EH (cell line): ENCODE measurements at places on chromosomes 5 and 9.
A peak's percentile ranks its signal among the peaks of the same experiment; 100 is the strongest.

GRCh38 chr5:116068028-116068632 is 16.7 kb upstream of the COMMD10 start:
- peak; percentile 62 for DNase-seq

- DNase-seq: no peak
Observed at GRCh38 chr9:20480249-20480648, 142.1 kb downstream of the MLLT3 start.

GRCh38 chr5:60651872-60652620 is 47.9 kb downstream of the DEPDC1B start:
- peak; percentile 92 for DNase-seq

GRCh38 chr9:89029788-89030187 is 38.5 kb downstream of the S1PR3 start:
- no peak for DNase-seq

DNA sequence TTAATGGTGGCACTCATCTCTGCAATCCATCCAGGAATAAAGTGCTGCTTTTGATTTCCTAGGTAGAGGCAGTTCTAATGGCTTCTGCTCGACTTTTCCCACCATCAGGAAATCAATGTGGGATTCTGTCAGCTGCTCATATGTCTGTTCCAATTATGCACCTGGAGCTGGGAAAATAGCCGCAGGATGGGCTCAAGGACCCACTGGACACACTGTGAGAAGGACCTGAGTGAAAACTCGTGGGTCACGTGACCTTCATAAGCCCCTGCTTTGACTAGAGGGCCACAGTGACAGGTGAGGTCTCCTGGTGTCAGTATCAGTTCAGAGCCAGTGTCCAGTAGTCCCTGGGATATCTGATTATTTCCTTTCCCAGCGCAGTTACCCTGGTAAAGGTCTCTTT is 17.9 kb upstream of the PTGES start:
- no peak for DNase-seq

DNA sequence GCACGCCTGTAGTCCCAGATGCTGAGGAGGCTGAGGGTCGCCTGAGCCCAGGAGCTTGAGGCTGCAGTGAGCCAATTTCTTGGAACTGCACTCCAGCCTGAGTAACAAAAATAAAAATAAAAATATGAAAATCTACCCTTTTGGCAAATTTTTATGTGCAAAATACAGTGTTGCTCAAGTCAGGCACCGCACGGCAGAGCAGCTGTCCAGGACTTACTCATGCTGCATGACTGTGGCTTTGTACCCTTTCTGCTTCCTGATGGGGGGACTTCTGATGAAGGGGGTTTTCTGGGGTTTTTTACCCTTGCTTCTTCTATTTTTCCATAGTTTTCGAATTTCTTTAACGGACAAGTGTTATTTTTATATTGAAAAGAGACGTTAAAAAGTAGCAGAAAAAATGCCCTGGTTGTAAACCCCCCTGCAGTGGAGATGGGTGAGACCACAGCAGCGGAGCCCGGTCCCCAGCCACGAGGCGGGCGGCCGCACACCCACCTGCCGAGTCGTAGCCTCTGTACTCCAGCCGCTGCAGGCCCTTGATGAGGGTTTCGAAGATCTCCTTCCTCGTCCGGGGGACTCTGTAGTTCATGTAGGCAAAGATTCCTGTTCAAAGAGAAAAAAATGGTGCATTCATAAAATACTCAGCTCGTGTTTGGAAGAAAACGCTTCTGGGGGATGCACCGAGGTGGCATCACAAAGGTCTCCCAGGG is 15.0 kb downstream of the GFPT2 start:
- DNase-seq: no peak

GRCh38 chr5:435156-435790 is 7.7 kb upstream of the EXOC3 start:
- DNase-seq: no peak
